ENCODE measurements at places on chromosomes 13 and 19. TPM values are rescaled to one million over a fixed set of nuclear protein-coding genes. Genes with fewer than 3 reads are reported as not detected.

The LYL1 gene
- 32.2 TPM for total RNA-seq

The ZNF382 gene
- 8.1 TPM for total RNA-seq

The SOHLH2 gene
- total RNA-seq, result not detected

The IFNL3 gene
- total RNA-seq, result not detected

The CAPN12 gene
- total RNA-seq, result not detected

The ZNF536 gene
- not detected for total RNA-seq

The SOX21 gene
- not detected for total RNA-seq

The KLK10 gene
- 2.3 TPM for total RNA-seq

The CYTH2 gene
- 48.4 TPM for total RNA-seq

The DCT gene
- total RNA-seq, result not detected

The ELSPBP1 gene
- not detected for total RNA-seq

The CAPS gene
- total RNA-seq, result 3.5 TPM

The PRR22 gene
- 0.13 TPM for total RNA-seq

The CGB5 gene
- total RNA-seq, result not detected

The TUBA3C gene
- not detected for total RNA-seq

The IZUMO2 gene
- total RNA-seq, result not detected

The ZNF429 gene
- 2.8 TPM for total RNA-seq

The CACNA1A gene
- total RNA-seq, result 0.16 TPM

The CEACAM7 gene
- total RNA-seq, result not detected

The KLK11 gene
- not detected for total RNA-seq

The PRR20A gene
- total RNA-seq, result not detected

The CYP4F11 gene
- not detected for total RNA-seq

The CCL25 gene
- not detected for total RNA-seq

The OR7C1 gene
- total RNA-seq, result not detected

The ONECUT3 gene
- not detected for total RNA-seq

The UPF1 gene
- 120 TPM for total RNA-seq

Data from bladder microvascular endothelial cell (primary cell).